ENCODE measurements at places on chromosomes 4 and X. TPM values are rescaled to one million over a fixed set of nuclear protein-coding genes. Genes with fewer than 3 reads are reported as not detected.

DNA sequence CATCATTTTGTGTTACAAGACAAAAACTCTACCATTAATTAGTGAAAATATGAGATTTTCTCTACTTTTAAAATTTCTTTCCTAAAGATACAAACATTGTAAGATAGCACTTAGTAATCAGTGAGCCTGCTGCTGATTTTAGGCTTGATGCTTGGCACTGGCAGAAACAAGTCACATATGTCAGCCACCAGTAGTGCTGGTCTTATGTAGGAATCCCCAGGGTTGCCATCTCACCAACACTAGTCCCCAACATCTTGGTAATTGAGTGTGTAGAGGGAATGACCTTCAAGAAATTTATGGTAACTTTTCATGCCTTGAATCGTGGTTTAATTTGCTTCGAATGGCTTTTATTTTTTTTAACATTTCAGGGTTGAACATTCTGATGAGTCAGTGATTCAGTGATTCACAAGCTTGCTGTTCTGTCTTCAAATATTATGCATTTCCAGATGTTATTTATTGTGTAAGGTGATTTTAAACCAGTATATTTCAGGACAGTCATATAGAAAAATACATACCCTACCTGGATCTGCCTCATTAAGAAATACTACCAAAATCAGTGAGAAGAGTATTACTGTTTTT is 11.9 kb downstream of the EXOC1 start:
- no peak for DNase-seq

The SYNPO2 gene
- total RNA-seq, result 0.16 TPM

The XKRX gene
- not detected for total RNA-seq

The TMEM31 gene
- not detected for total RNA-seq

The CISD2 gene
- total RNA-seq, result 43.7 TPM

Data from CD8-positive, alpha-beta memory T cell (primary cell).